AG09309 (cell line): ENCODE measurements at places on chromosomes 1 and 21.
A peak's percentile ranks its signal among the peaks of the same experiment; 100 is the strongest.

GRCh38 chr1:29682919-29683295, 446.6 kb downstream of the PTPRU start:
- DNase-seq, result no peak

- DNase-seq, result no peak
Observed at GRCh38 chr1:163537809-163538208, 216.1 kb downstream of the NUF2 start.

DNA sequence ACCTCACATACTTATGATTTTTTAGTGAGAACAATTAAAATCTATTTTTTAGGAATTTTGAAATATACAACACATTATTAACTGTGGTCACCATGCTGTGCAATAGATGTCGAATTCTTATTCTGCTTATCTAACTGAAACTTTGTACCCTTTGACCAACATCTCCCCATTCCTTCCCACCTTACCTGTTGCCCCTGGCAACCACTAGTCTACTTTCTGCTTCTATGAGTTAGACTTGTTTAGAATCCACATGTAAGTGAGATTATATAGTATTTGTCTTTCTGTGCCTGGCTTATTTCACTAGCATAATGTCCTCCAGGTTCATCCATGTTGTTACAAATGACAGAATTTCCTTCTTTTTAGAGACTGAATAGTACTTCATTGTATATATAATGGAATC, 168.3 kb downstream of the LBR start:
- no peak for DNase-seq

DNA sequence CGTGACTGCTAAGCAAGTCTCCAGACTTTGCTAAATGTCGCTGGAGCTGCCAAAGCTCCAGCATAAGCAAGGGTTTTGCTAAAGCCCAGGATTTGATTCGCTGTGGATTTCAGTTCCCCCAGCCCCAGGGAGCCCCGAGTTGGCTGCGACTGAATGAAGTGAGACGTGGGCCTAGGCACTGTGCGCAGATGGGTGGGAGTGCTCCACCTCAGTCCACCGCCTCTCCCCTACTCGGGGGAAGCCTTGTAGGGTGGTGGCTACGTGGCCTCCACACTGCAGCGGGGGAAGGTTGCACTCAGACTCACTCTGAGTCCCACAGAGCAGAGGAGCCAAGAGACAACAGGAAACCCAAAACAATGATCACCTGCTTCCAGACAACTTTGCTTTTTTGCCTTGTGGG, 397.8 kb upstream of the VAMP3 start:
- DNase-seq, result no peak

GRCh38 chr1:181936269-181936668, 125.2 kb downstream of the ZNF648 start:
- DNase-seq, result no peak

- DNase-seq, result peak; percentile 79
Observed at GRCh38 chr21:41361786-41362604, at the start of gene MX2. Gene MX2 (plus strand): TSS chr21:41362027. CDS start chr21:41376907, 14,880 bp downstream.

GRCh38 chr1:30664103-30664755, 59.2 kb downstream of the MATN1 start:
- DNase-seq, result no peak

- no peak for DNase-seq
Observed at GRCh38 chr1:222373216-222373615, 174.7 kb downstream of the HHIPL2 start.

DNA sequence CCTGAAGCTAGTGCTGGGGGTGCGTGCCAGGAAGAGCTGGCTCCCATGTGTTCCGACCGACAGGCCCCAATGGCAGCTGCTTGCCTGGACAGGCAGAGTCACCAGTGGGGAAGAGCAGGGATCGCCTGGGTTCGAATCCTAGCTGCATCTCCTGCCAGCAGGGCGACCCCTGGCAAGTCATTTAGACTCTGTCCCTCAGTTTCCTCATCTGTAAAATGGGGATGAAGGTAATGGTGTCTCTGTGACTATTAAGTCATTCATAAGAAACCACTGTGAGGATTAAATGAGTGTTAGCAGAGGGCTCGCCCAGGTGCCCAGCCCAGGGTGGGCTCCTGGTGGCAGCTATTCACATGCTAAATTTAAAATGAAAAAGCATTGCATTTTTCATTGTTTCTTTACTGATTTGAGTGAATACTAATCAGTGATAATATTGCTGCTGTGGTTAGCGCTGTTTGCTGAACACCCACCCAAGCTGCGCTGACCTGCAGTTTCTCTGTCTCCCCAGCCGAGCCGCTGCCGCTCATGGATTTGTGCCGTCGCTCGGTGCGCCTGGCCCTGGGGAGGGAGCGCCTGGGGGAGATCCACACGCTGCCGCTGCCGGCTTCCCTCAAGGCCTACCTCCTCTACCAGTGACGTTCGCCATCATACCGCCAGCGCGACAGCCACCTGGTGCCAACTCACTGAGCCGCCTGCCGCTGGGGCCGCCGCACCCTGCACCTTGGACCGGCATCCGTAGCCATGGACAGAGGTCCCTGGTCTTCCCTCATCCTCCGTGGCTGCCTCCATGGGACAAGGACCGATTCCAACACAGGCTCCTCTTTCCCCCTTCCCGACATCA, 74.5 kb downstream of the SPSB1 start:
- DNase-seq, result no peak

- no peak for DNase-seq
Observed at GRCh38 chr21:29186246-29186645, 55.8 kb downstream of the MAP3K7CL start.

DNA sequence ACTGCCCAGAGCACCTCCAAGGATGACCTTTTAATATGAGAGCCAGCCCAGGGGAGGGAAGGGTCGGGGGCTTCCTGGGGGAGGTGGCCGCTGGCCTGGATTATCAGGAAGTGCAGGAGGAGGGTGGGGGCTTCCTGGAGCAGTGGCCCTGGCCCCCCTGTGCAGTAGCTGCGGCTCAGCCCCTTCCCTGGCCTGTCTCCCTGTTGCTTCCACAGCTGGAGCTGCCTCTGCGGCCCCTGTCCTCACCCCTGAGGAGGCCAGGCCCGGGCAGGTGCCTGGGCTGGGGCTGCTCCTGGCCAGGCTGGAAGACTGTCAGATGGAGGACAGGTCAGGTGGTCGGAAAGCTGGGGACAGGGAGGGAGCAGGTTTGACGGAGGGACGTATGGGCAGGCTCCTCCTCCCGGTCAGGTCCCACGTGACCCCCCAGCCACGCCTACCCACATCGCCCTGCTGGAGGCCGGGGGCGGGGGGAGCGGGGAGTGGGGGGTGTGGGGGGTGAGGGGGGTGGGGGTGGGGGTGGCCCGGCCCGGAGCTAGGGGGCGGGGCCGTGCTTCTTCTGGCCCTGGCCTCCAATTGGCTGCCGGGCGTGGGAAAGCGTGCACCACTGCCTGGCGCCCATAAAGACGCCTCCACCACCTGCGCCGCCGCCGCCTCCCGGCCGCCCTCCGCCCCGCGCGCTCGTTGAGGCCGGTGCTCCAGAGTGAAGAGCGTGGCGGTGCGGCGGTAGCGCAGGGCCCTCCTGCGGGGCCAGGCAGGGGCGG, 10.2 kb upstream of the TNFRSF14 start:
- no peak for DNase-seq

DNA sequence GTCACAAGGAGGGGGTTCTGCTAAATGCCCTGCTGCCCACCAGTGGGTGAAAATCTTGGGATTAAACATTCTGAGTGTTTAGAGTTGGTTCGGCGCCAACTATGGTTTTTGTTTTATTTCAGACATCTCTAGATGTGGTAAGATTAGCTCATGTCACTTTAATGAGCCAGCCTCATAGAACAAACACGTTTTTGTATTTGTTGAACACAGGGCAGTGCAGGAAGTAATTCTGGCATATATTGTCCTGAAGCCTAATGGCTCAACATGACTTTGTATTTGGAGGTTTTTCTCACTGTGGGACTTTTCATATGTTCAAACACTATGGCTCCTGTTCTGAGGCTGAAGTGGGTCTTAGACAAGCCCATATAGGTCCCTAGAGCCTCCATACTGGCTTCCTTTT, 107.8 kb downstream of the NGF start:
- DNase-seq, result no peak

GRCh38 chr1:17755120-17755519, at the start of gene ACTL8:
Gene ACTL8 (plus strand): TSS chr1:17755333. CDS start chr1:17823009, 67,676 bp downstream.
- no peak for DNase-seq

- DNase-seq, result no peak
Observed at GRCh38 chr1:212205843-212206242, 79.4 kb upstream of the PPP2R5A start.

- no peak for DNase-seq
Observed at GRCh38 chr1:178937695-178938094, 66.8 kb upstream of the ANGPTL1 start.

DNA sequence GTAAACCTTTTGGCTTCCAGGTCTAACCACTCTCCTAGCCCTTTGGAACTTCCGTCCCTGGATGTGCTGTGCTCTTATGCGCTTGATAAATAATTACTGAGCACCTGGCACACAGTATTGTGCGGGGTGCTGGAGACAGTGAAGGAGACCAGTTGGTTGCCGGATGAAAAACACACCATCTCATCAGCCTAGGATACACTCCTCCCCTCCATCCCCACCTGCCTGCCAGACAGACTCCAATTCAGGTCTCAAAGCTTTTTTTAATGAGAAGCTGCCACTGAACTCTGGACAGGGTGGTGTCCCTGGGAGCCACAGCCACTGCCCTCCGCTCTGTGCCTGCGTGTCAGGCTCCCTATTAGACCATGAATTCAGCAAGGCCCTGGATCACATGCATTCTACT, 9.2 kb downstream of the GNB1 start:
- DNase-seq, result no peak

DNA sequence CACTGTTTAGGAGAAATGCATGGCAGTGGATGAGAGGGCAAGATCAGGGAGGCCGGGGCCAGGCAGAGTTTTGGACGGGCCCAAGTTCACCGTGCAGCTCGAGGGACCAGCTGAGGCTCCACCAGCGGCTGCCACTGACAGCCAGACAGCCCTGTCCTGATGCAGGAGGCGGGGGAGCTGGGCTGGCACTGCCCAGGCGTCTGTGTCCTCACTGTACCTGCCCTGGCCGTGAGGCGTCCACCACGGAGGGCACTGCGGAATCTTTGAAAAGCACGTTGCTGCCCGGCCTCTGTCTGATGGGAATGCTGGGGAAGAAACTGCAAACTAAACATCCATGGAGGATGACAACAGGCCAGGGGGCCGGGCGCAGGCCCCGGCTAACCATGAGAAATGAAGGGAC, 35.5 kb downstream of the VPS26C start:
- DNase-seq, result no peak

GRCh38 chr1:154863315-154864174, 6.5 kb downstream of the KCNN3 start:
- no peak for DNase-seq

DNA sequence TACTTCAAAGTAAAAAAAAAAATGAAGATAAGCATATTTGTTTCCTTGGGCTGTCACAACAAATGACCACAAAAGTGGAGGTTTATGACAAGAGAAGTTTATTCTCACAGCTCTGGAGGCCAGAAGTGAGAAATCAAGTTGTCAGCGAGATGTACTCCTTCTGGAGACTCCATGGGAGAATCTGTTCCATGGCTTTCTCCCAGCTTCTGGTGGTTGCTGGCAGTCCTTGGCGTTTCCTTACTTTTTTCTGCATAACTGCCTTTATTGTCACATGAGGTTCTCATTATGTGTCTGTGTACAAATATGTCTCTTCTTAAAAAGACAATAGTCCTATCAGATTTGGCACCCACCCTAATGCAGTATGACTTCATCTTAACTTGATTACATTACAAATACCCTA, 398.3 kb downstream of the KCNT2 start:
- peak; percentile 31 for DNase-seq
